Left ventricle myocardium superior (tissue), 1 donor: ENCODE measurements at places on chromosomes 4 and X.

DNA sequence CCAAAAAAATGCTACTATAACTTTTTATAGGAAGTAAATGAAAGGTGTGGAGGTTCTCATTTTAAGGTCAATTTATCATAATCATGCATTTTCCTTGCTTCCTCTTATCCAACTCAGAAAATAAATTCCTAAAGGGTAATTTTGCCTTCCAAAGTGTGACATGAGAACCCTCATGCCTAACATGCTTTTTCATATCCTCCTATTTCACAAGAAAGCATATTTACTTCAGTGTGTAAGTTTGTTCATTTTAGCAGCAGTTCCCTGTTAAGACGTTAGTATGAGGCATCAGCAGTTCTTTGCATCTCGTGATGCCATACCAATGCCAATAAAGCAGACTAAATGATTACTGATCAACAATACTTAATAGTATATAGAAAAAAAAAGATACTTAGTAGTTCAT lies 18.4 kb downstream of the WDFY3 start:
- no peak for DNase-seq

- peak; percentile 85 for DNase-seq
Observed at GRCh38 chrX:39755143-39756032, 342.4 kb downstream of the BCOR start.

- no peak for DNase-seq
Observed at GRCh38 chrX:65630771-65631170, 36.7 kb upstream of the MSN start.

DNA sequence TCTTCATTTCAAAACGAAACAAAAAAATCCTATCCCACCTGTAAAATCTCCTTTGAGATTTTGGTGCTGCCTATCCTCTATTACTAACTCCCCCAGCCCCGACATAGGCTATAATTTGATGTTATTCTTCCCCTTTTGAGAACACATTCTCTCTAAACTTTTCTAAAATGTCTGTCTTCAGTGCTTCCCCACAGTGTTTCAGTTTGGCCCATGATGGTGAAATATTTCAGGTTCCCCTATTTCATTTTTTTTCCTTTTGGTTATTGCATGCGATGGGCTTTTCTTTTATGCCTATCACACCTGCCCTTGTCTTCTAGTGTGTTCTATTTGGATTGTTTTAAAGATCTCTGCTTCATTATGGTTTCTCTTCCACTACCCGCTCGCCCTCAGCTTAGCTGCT lies 14.7 kb downstream of the BCORL1 start:
- DNase-seq = no peak

GRCh38 chr4:13888112-13888511 lies 260.6 kb upstream of the BOD1L1 start:
- no peak for DNase-seq

GRCh38 chr4:147477439-147477838 lies 3.5 kb upstream of the EDNRA start:
- no peak for DNase-seq

GRCh38 chr4:84647312-84647884 lies 64.5 kb downstream of the CDS1 start:
- DNase-seq = no peak
